ENCODE measurements at places on chromosomes 13 and 19. TPM values are rescaled to one million over a fixed set of nuclear protein-coding genes. Genes with fewer than 3 reads are reported as not detected.

ICAM5 gene
- total RNA-seq, result 0.16 TPM

RCBTB2 gene
- 11.3 TPM for total RNA-seq

FXYD3 gene
- total RNA-seq, result not detected

LILRA1 gene
- total RNA-seq, result not detected

ZNF730 gene
- 2.0 TPM for total RNA-seq

C13orf42 gene
- not detected for total RNA-seq

TICAM1 gene
- total RNA-seq, result 3.1 TPM

Measured in bladder microvascular endothelial cell (primary cell).